GM23338 (cell line): ENCODE measurements at places on chromosomes 13 and 19. TPM values are rescaled to one million over a fixed set of nuclear protein-coding genes. Genes with fewer than 3 reads are reported as not detected.

DNA sequence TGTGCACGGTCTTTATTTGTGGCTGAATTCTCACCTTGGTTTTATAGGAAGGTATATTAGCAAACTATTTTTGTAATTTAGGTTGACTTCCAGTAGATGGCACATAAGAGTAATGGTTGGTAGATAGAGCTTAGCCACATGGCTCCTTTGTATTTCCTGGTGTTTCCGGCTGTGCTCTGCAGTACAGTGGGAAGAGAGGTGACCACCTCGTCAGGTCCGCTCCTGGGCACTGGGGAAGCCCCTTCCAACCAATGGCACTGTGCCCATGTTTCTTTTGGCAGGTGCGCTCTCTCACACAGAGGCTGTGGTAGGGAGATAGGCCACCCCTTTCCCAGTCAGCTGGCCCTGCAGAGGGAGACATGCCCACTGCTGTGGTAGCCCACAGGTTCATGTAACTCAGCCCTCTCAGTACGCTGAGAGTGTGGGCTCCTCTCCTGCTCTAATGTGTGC is 74.3 kb upstream of the ATP12A start:
- DNase-seq, result peak; percentile 56

LGALS14 gene
- not detected in 2 replicates for polyA plus RNA-seq

PTPRH gene
- 0.12 and 0.16 TPM in 2 replicates for polyA plus RNA-seq

COX6B2 gene
- 5.3 and 5.7 TPM in 2 replicates for polyA plus RNA-seq

DNA sequence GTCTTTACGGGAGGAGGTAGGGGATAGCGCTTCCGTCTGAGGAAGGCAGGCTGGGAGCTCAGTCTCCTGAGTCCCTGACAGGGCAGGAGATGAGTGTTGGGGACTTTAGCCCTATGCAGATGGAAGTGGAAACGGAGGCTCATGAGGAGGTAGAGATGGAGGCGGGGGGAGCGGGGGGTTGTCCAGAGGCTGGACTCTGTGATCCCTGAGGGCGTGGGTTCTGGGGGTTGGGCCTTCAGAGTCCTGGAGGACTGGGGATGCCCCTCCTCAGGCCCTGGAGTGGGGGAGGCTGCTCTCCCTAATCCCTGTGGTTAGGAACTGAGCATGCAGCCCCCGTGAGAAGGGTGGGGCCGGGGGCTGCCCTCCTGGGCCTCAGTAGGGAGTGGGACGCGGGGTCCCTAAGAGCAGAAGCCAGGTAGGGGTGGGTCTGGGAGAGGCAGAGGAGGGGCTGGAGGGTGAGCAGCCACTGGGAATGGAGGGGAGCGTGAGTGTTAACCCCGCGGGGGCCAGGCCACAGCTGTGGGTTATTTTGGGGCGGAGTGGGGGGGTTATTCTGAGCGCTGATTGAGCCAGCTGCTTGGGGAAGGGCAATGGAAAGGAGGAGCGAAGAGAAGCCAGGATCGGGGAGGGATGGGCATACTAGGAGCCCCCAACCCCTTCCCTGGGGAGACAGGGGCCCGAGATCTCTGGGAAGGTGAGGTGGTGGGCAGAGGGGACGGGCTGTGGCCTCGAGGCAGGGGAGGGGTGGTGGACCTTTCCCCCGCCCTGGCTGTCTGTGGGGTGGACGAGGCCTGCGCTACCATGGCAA is 2.8 kb downstream of the GRIN2D start:
- no peak for DNase-seq

DNA sequence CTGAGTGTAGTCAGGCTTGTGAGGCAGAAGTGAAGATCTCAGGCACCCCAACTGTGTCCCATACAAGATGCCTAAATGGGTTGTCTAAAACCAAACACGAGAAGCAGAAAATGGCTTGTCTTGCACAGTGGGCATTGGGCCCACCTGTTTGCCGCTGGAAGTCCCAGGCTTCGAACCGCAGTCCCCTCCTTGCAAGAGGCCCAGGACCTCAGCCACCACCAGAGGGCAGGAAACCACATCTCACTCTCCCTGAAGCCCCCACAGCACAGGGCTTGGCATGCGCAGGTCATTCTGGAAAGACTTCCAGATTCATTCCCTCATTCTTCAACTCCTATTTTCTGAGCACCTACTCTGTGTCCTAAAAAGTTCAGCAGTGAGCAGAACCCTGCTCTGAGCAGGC is 973.7 kb downstream of the UQCRFS1 start:
- DNase-seq, result peak; percentile 86

- no peak for DNase-seq
Measured at GRCh38 chr13:93751117-93751516, 524.5 kb downstream of the GPC6 start.

DNA sequence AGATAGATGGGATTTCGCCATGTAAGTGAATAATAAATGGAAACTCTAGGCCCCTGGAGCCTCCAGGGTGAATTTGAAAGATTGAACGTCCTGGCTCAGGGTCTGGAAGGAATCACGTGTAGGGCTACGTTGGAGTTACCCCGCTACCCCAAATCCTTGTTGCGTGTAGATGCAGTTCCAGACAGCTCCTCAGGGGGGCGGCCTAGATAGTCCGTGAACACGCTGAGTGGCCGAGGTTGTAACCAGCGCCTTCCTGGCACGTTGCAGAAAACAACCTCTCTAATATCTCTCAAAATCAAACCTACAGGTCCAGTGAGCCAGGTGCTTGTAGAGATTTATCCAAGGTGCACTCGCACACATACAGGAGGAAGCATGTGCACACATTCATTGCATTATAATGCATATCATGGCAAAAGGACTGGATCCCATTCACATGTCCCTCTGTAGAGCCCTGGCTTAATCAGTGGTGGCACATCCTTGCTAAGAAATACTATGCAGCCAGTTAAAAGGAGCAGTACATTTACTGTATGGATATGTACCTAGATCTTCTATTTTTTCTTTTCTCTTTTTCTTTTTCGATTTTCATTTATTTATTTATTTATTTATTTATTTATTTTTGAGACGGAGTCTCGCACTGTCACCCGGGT is 2.5 kb upstream of the KEAP1 start:
- peak; percentile 94 for DNase-seq

- no peak for DNase-seq
Measured at GRCh38 chr19:58044886-58045285, 11.1 kb downstream of the ZSCAN1 start.

RPS16 gene
- polyA plus RNA-seq, result 1,901 and 2,135 TPM in 2 replicates

GRCh38 chr13:27783111-27783510 is 9.2 kb upstream of the GSX1 start:
- DNase-seq, result peak; percentile 70

PKN1 gene
- polyA plus RNA-seq, result 86.8 and 106 TPM in 2 replicates

DNA sequence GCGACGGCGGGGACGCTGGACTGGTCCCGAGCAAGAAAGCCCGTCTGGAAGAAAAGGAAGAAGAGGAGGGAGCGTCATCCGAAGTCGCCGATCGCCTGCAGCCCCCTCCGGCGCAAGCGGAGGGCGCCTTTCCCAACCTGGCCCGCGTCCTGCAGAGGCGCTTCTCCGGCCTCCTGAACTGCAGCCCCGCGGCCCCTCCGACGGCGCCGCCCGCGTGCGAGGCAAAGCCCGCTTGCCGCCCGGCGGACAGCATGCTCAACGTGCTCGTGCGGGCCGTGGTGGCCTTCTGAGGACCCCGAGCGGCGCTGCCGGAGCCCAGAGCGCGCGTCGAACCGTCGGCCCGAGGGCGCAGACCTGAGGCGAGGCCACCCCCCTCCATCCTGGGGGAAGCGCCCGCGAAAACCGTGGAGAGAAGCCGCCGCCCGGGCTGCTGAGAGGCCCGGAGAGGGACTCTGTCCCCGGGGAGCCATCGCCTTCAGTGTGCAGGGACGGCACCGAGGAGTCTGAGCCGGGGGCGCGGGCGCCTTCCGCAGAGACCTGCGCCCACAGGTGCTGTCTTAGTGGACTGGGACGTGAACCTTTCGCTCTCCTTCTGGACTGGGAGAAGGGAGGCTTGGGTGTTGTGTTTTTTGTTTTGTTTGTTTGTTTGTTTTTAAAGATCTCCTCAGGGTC is 3.5 kb downstream of the IER2 start:
- DNase-seq, result peak; percentile 61

GRCh38 chr13:25778365-25778764 is 273.5 kb downstream of the SHISA2 start:
- DNase-seq, result no peak

KLF1 gene
- 0.74 and 0.80 TPM in 2 replicates for polyA plus RNA-seq

GRCh38 chr19:4268816-4269430 is 10.1 kb upstream of the SHD start:
- DNase-seq, result no peak

- peak; percentile 95 for DNase-seq
Measured at GRCh38 chr19:13051557-13052165, 51.0 kb downstream of the LYL1 start.

DNA sequence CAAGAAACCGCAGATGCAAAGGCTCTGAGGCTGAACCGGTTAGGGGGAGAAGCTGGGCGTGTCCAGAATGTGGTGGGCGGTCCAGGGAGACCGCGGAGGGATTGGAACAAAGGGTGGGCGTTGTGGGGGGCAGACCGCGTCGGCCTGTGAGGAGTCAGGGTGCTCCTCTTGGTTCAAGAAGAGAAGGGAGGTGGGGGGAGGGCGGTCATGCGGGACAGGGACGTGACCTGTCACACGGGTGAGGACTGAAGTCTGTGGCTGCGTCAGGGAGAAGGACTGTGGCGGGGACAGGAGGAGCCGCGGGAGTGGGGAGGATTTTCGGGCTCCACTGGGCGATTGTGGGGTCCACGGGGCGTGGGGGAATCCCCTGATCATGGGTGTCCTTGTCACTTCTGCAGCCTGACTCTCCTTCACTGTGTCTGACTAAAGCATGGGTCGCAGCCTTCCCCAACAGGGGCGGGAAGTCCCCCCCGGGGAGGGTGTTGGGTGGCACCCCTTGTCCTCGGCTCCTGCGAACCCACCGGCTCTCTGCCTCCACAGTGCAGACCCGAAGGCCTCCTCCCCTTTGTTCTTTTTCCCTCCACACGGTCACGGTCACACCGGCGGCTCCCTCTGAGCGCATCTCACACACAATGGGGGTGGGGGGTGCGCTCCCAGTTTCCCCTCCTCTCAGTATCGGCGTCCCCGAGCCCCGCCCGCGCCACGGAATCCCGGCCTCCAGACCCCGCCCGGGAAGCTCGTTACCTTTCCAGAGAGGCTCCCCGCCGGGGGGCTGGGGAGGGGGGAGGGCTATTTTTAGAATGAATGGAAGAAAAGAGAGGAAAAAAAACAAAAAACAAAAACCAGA is 16.4 kb upstream of the KCNN1 start:
- peak; percentile 60 for DNase-seq
